Neural crest cell (in vitro differentiated cells): ENCODE measurements at places on chromosomes 13 and 19. TPM values are rescaled to one million over a fixed set of nuclear protein-coding genes. Genes with fewer than 3 reads are reported as not detected.

ANKLE1 gene
- total RNA-seq = 4.5 and 4.9 TPM in 2 replicates

DNA sequence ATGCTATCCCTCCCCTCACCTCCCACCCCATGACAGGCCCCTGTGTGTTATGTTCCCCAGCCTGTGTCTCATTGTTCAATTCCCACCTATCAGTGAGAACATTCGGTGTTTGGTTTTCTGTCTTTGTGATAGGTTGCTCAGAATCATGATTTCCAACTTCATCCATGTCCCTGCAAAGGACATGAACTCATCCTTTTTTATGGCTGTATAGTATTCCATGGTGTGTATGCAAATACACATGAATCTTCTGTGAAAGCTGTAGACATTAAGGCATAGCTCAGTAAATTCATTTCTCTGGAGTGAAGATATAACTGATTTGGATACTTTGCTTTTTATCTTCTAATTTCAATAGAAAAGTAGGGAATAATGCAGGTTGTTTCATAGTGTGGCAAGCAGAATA lies 125.8 kb upstream of the C1QTNF9B start:
- no peaks in the 10 kb centered on the region for H3K4me1 ChIP-seq
- no peak overlapping the region for H3K27ac ChIP-seq
- DNase-seq = no peak
- H3K4me3 ChIP-seq = no peak overlapping the region

SLC7A10 gene
- 0.96 and 1.4 TPM in 2 replicates for total RNA-seq

- H3K27me3 ChIP-seq = no peaks in the 10 kb centered on the region
- no peak overlapping the region for H3K27ac ChIP-seq
- H3K4me3 ChIP-seq = no peak overlapping the region
- no peak for DNase-seq
- H3K36me3 ChIP-seq = no peaks in the 10 kb centered on the region
These were observed 12.8 kb downstream of the SMAD9 start for GRCh38 chr13:36907266-36907665.

DNA sequence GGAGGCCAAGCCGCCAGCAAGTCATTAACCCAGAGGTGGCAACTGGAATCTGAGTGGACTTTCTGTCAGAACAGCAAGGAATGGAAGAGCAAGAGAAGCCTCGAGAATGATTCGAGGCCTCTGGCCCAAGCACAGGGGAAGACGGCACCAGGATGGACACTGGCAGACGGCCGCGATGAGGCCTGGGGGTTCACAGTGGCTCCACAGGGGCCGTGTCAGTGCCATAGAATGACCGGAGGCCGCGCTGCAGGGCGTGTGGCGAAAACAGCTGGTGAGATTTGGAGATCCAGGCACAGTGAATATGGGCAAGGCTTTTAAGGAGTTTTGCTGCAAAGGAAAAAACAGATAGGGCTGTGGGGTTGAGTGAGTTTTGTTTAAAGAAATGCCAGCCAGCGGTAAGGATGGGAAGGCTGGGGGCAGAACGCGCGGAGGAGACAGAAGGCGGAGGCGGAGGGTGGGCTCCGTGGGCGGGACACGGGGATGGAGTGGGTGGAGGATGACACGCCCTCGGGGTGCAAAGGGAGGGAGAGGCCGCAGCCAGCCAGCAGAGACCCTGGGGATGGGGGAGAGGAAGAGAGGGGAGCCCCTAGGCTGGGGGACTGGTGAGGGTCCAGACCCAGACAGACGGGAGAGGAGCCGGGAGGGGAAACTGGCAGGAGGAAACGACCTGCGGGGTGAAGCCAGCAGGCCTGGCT lies 130.5 kb downstream of the RNF17 start:
- no peaks in the 10 kb centered on the region for H3K4me1 ChIP-seq
- H3K36me3 ChIP-seq = peaks cover 20% of the 10 kb centered on the region
- no peak for DNase-seq

DNA sequence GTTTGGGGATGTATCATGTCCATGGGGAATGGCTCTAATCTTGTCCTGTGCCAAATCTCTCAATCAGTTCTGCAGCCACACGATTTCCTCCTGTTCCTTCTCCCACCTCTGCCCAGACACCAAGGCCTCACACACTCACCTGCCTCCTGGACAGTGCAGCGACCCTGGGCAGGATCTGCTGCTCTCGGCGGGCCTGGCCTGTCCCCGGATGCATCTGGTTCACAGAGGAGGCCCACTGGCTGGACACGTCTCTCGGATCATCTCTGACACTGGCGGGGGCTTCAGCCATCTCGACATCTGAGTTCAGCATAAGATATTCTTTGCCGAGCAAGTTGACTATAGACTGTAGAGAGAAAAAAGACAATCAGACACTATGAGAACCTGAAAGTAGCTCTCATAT lies 5.9 kb downstream of the ZSCAN5B start:
- no peak overlapping the region for H3K4me3 ChIP-seq
- no peaks in the 10 kb centered on the region for H3K27me3 ChIP-seq
- H3K4me1 ChIP-seq = no peaks in the 10 kb centered on the region
- no peaks in the 10 kb centered on the region for H3K36me3 ChIP-seq

DNA sequence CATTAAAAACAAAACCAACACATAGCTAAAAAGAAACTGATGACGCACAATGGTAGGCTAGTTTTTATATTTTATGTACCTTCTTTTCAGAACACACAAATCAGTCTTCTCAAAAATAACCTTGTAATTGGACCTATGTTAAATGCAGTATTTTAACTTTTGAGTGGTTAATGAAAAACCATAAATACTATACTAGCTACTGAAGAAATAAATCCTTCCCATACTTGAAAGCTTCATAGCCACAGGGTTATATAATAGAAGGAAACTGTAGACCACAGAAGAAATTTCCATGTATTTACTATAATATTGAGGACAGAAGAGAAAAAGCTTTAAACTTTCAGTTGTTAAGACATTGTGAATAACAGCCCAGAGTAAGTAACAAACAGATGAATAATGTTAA lies 1094.3 kb upstream of the SLC10A2 start:
- H3K4me3 ChIP-seq = no peak overlapping the region
- H3K36me3 ChIP-seq = no peaks in the 10 kb centered on the region
- H3K4me1 ChIP-seq = peaks cover 20% of the 10 kb centered on the region

DNA sequence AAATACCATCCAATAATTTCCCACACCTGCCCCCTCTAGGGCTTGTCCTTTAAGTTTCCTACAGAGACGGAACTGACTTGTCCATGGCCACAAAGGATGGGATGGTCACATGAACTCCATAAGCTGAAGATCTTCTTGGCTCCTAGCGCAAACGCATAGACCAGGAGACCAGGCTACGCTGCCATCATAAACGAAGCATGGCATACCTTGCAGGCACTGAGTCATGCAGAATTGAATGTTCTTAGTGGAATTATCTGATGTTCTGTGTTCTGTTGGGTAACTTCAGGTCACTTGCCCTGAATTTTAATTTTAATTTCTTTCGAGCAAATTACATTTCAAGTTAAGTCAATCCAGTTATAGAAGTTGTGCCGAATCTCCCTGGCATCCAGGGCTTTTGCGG lies 96.4 kb upstream of the STARD13 start:
- no peak for DNase-seq
- H3K4me3 ChIP-seq = no peak overlapping the region
- H3K27me3 ChIP-seq = no peaks in the 10 kb centered on the region
- H3K27ac ChIP-seq = no peak overlapping the region
- H3K4me1 ChIP-seq = peaks cover 5% of the 10 kb centered on the region

DNA sequence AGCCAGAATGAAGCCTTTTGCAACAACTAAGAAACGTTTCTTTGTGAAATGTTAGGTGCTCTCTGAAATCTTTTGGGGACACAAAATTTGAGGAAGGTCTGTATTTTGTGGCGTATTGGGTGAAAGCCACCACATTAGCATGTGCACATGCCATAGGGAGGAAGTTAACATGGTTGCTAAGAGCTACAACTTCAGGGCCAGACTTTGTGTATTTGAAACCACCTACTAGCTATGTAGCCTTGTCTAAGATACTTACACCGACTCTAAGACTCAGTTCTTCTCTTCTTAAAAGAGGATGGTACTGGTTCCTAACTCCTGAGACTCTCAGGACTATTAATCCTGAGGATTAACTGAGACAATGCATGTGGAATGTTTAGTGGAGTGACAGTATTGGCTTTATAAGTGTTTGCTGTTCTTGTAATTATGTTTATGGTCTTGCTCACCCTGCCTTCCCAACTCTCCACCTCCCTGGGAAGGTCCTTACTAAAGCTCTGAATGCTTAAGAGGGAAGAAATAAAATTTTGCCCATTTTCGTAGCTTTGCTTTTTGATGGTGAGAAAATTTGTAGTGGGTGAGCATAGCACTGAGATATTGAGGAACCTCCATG lies 15.5 kb downstream of the SERP2 start:
- no peaks in the 10 kb centered on the region for H3K27me3 ChIP-seq
- DNase-seq = no peak
- peaks cover 32% of the 10 kb centered on the region for H3K4me1 ChIP-seq

PSMC4 gene
- 114 and 118 TPM in 2 replicates for total RNA-seq

DNA sequence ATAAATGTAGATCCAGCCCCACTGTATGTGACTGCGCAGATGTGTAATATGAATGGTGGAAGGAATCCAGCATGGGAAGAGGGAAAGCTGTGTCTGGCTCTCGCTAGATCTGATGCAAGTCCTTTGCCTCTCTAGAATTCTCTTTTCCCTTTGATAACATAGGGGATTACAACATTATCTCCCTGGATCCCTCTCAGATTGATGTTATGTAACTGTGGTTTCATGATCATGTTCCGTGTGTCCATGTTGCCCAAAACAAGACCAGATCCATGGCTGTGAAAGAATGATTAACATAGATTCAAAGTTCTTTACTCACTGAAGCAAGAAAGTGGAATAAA lies 184.0 kb upstream of the UBL3 start:
- no peak overlapping the region for H3K4me3 ChIP-seq
- no peak for DNase-seq
- peaks cover 34% of the 10 kb centered on the region for H3K4me1 ChIP-seq

DNA sequence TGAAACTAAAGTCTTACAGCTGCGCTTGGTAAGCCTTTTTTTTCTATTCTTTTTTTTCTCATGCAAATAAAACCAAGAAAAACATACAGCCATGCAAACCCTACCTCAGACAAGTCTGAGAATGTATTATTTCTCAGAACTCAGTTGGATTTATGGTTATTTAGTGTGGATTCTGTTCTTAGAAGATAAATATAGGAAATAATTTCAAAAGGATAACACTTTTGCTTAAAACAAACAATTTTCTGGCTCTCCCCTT lies 40.7 kb upstream of the TNFSF11 start:
- no peak overlapping the region for H3K4me3 ChIP-seq
- no peaks in the 10 kb centered on the region for H3K27me3 ChIP-seq
- no peaks in the 10 kb centered on the region for H3K36me3 ChIP-seq
- DNase-seq = no peak
- H3K4me1 ChIP-seq = no peaks in the 10 kb centered on the region
- H3K27ac ChIP-seq = no peak overlapping the region

STOML3 gene
- total RNA-seq = not detected in 2 replicates

GRCh38 chr19:20660473-20661140 lies 764 bp downstream of the ZNF626 start:
- H3K4me1 ChIP-seq = peaks cover 17% of the 10 kb centered on the region
- H3K27ac ChIP-seq = peak overlapping the region; percentile 95
- H3K4me3 ChIP-seq = peak overlapping the region; percentile 100
- no peaks in the 10 kb centered on the region for H3K27me3 ChIP-seq

DNA sequence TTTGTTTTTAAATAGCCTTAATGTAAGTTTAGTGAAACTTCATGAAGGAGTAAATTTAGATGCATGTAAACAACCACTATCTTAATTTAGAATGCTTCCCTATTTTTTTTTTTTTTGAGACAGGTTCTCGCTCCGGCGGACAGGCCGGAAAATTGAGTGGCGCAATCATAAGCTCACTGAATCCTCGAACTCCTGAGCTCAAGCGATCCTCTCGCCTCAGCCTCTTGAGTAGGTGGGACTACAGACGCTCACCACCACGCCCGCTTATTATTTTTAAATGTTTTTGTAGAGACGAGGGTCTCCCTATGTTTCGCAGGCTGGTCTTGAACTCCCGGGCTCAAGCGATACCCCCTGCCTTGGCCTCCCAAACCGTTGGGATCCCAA lies 1.6 kb downstream of the TEX30 start:
- peaks cover 34% of the 10 kb centered on the region for H3K4me1 ChIP-seq
- H3K27me3 ChIP-seq = no peaks in the 10 kb centered on the region
- DNase-seq = no peak
- no peak overlapping the region for H3K27ac ChIP-seq
- H3K36me3 ChIP-seq = peaks cover 5% of the 10 kb centered on the region
- peak overlapping the region; percentile 78 for H3K4me3 ChIP-seq

DNA sequence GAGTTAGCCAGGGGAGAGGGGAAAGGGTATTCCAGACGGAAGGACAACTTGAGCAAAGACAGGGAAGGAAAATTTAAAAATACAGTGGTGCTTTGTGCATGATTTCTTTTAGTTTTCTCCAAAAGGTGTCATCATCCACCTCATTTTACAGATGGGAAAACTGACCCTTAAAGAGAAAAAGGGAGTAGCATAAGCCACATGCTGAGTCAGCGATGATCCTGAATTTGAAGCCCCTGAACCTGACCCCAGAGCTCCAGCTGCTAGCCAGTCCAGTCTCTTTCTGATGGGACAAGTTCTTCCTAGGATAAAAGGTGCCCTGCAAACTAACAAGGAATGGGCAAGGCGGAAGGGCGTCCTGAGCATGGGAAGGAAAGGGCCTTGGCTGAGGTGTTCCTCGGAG lies 10.3 kb downstream of the CABP5 start:
- H3K4me3 ChIP-seq = no peak overlapping the region
- no peaks in the 10 kb centered on the region for H3K4me1 ChIP-seq
- no peaks in the 10 kb centered on the region for H3K36me3 ChIP-seq
- no peak for DNase-seq

CALR3 gene
- not detected in 2 replicates for total RNA-seq

DNA sequence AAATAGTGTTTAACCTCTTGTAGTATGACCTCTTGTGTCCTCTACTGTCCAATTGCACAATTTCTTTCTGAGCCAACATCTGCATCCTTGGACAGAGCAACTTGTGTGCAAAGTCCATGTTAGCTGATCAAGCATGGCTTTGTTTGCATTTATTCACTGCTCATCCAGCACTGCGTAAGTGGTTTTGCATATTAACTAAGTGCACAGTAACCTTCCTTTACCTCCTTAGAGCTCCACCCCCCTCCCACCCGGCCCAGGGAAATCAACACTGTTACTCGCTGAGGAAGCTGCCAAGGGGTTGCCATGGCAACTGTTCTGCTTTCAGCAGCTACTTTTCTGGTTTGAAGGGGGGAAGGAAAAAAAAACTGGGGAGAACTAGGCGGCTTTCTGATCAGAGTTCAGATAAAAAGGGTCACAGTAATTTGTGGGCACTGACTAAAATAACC lies 153.5 kb upstream of the KLF12 start:
- no peaks in the 10 kb centered on the region for H3K36me3 ChIP-seq
- H3K27ac ChIP-seq = peak overlapping the region; percentile 95
- no peaks in the 10 kb centered on the region for H3K27me3 ChIP-seq
- H3K4me1 ChIP-seq = peaks cover 41% of the 10 kb centered on the region
- peak; percentile 34 for DNase-seq

TEX101 gene
- not detected in 2 replicates for total RNA-seq

DNA sequence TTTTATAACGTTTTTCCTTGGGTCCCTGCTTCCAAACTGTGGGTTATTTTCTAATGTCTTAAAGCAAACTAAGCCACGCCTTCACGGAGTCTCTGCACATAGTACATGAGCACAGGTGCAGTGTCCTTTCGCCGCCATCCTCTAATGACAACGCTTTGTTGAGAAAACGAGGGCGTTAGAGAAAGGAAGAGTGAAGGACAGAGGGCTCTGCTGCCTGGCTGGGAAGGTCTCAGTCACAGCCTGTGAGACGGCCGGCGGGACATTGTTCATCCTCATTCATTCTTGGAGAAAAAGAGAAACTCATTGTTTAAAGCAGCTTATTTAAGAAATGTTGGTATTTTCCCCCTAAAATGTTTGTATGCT lies 9.5 kb downstream of the IL17D start:
- peak overlapping the region; percentile 69 for H3K4me3 ChIP-seq
- peaks cover 13% of the 10 kb centered on the region for H3K27me3 ChIP-seq
- DNase-seq = no peak
- H3K36me3 ChIP-seq = no peaks in the 10 kb centered on the region
- H3K4me1 ChIP-seq = peaks cover 49% of the 10 kb centered on the region
- no peak overlapping the region for H3K27ac ChIP-seq

CRX gene
- total RNA-seq = not detected in 2 replicates
